ENCODE measurements at places on chromosomes 5 and 9.

- H3K4me1 ChIP-seq = peaks cover 5% of the 10 kb centered on the region
- peak; percentile 71 for ATAC-seq
- peak within 1 kb of the TSS; percentile 59 for H3K27ac ChIP-seq
- peak within 1 kb of the TSS; percentile 77 for H3K4me3 ChIP-seq
- no peaks in the 10 kb centered on the region for H3K36me3 ChIP-seq
These were observed at the start of gene CNTLN for GRCh38 chr9:17134396-17135294. CNTLN (plus strand) TSS chr9:17135040; CDS start chr9:17135066, 26 bp downstream.

- ATAC-seq = no peak
- H3K27me3 ChIP-seq = peaks cover 5% of the 10 kb centered on the region
- H3K27ac ChIP-seq = no peak overlapping the region
- H3K36me3 ChIP-seq = no peaks in the 10 kb centered on the region
These were observed 21.4 kb downstream of the CMBL start for GRCh38 chr5:10286162-10286861.

GRCh38 chr5:154198611-154199230 lies 8.2 kb downstream of the GALNT10 start:
- H3K27me3 ChIP-seq = no peaks in the 10 kb centered on the region
- peak overlapping the region; percentile 82 for H3K27ac ChIP-seq
- H3K4me1 ChIP-seq = peaks cover 48% of the 10 kb centered on the region
- peak overlapping the region; percentile 59 for H3K4me3 ChIP-seq
- H3K36me3 ChIP-seq = peaks cover 82% of the 10 kb centered on the region

DNA sequence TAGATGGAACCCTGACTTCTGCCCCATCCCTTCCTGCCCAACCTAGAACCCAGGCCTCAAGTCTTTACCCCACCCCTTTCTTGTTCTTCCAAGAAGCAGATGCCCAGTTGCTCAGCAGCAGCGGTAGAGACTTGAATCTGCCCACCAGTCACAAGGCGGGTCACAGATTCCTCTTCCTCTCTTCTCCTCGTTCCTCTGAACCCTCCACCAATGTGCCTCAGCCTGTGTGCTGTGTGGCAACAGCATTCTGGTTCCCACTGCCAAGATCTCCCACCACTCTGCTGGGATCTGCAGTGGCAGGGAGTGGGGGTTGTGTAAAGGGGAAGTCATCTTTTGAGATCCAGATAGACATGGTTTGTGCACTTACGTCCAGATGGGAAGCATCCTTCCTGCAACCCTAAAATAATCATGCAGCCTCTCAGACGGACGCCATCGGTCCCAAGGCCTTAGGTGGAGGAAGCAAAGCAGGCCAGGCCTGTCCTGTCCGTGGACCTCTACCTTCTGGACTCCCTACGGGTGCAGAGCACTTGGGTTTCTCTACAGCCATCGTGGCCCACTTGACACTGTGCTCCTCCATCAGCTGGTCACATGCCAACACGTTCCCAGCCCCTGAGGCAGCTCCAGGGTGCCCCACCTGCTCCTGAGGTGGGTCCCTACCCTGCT lies 7.7 kb upstream of the RPL26L1 start:
- H3K36me3 ChIP-seq = peaks cover 12% of the 10 kb centered on the region
- H3K4me3 ChIP-seq = no peak overlapping the region
- H3K27ac ChIP-seq = peak overlapping the region; percentile 13

DNA sequence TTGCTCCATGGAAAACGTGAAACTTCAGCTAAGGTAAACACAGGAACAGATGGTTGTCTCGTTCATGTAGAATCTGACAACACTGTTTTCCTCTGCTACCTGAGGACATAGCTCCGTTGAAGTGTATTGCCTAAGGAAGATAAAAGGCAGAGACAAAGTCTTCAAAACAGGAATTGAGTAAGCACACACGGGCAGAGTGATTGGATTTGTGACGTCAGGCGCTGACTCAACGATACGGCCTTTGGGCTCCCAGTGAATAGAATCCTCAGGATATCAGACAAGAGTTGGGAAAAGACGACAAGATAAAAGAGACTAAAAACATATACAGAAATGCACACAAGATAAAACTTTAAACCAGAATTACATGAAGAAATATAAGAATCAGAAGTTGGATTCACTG lies 787.1 kb upstream of the CTNND2 start:
- no peaks in the 10 kb centered on the region for H3K4me1 ChIP-seq
- H3K36me3 ChIP-seq = no peaks in the 10 kb centered on the region
- no peak overlapping the region for H3K4me3 ChIP-seq
- H3K27ac ChIP-seq = no peak overlapping the region
- no peaks in the 10 kb centered on the region for H3K27me3 ChIP-seq

- peaks cover 16% of the 10 kb centered on the region for H3K27me3 ChIP-seq
- no peaks in the 10 kb centered on the region for H3K4me1 ChIP-seq
- no peak for ATAC-seq
- H3K36me3 ChIP-seq = no peaks in the 10 kb centered on the region
- no peak overlapping the region for H3K4me3 ChIP-seq
These were observed 51.7 kb upstream of the FCN1 start for GRCh38 chr9:134969156-134970045.

- no peak overlapping the region for H3K27ac ChIP-seq
- H3K4me3 ChIP-seq = no peak overlapping the region
- no peaks in the 10 kb centered on the region for H3K36me3 ChIP-seq
- no peak for ATAC-seq
- peaks cover 14% of the 10 kb centered on the region for H3K27me3 ChIP-seq
- H3K4me1 ChIP-seq = no peaks in the 10 kb centered on the region
These were observed 101.4 kb upstream of the SMARCA2 start for GRCh38 chr9:1913631-1914330.

GRCh38 chr9:127869310-127870152 lies 7.9 kb downstream of the AK1 start:
- H3K4me1 ChIP-seq = peaks cover 11% of the 10 kb centered on the region
- H3K36me3 ChIP-seq = no peaks in the 10 kb centered on the region
- no peak overlapping the region for H3K4me3 ChIP-seq
- ATAC-seq = peak; percentile 84
- no peaks in the 10 kb centered on the region for H3K27me3 ChIP-seq

DNA sequence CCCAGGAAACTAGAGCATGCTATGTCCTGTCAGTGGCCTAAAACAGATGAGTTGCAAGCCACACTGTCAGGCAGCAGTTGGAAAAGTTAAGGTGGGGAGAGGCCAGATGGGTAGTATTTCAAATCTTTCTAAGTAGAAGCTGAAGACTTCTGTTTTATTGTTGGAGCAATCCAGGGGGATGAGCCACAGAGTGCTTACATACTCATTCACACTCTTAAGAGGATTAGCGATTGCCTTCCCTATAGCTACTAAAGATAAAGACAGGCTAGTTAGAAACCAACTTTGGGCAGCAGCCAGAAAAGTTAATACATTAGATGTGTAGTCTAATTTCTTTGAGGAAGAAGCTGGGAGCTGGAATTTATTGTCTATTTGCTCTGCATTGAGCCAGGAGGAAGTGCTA lies 61.7 kb upstream of the ELAVL2 start:
- no peak for ATAC-seq
- no peaks in the 10 kb centered on the region for H3K27me3 ChIP-seq

- H3K27ac ChIP-seq = no peak overlapping the region
- no peak for ATAC-seq
- no peaks in the 10 kb centered on the region for H3K4me1 ChIP-seq
- H3K36me3 ChIP-seq = no peaks in the 10 kb centered on the region
- no peak overlapping the region for H3K4me3 ChIP-seq
These were observed 86.4 kb upstream of the CDH6 start for GRCh38 chr5:31107091-31107518.

GRCh38 chr9:13330396-13331004 lies 51.0 kb upstream of the MPDZ start:
- no peaks in the 10 kb centered on the region for H3K27me3 ChIP-seq
- H3K4me3 ChIP-seq = no peak overlapping the region
- no peak overlapping the region for H3K27ac ChIP-seq
- H3K4me1 ChIP-seq = no peaks in the 10 kb centered on the region
